ENCODE measurements at places on chromosomes 12 and 14.

- DNase-seq, result no peak
These were observed 822 bp upstream of the RDH5 start for GRCh38 chr12:55719371-55719770.

GRCh38 chr14:26199096-26199495 is 398.7 kb downstream of the NOVA1 start:
- DNase-seq, result no peak

GRCh38 chr14:105255021-105255507 is 6.7 kb downstream of the BTBD6 start:
- no peak for DNase-seq

DNA sequence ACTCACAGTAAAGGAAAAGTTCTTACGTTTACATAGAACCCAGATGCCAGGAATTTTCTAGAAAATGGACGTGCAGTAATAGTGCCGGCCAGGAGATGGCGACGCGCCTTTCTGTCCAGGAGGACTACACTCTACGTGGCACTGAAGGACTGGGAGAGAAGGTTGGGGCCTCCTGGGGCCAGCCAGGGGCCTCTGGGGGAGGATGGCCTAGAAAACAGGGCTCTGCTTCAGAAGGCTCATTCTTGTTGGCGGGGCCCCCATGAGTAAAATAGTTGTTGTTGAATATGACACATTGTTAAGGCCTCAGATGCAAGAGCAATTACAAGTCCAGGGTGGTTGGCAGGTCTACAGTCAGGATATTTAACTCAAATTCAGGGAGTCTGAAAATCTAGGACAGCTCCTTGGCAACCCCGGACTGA is 120.1 kb upstream of the MAX start:
- DNase-seq, result peak; percentile 49

GRCh38 chr12:6463216-6463615 is 7.3 kb downstream of the VAMP1 start:
- peak; percentile 58 for DNase-seq

GRCh38 chr14:85572845-85573244 is 42.9 kb downstream of the FLRT2 start:
- no peak for DNase-seq

DNA sequence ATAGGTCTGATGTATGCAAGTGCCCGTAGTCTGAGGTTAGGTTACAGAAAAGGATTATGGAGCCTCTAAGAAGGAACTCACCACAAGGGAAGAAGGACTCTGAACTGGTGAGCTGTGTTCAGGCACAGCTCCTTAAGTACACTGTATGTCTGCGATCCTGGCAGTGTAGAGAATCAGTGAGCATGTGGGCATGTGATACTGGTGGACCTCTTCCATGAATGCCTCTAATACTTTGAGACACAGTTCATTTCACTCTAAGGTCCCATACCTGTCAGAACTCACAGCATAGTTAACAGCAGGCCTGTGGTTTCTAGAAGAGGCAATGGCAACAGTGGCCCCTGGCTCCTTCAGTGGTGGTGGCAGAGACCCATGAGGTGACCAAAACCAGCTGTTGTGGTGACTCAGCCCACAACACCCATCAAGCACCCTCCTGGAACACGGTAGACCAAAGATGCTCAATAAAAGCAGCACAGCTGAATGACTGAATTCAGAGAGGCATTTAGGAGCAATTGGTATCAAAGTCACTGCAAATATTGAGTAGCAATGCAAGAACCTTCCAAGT is 6.9 kb upstream of the OR6J1 start:
- DNase-seq, result no peak

DNA sequence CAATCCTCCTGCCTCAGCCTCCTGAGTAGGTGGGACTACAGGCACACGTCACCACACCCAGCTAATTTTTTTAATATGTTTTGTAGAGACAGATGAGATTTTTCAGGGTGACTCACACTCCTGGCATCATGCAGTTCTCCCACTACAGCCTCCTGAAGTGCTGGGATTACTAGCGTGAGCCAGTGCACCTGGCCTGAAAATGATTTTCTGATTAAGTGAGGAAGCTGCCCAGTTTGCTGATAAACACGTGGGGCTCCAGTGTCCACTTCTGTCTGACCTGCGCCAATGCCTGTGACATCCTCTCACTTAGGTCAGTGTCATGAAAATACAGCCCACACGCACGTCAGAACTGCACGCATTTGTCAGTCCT is 37.0 kb upstream of the SFSWAP start:
- no peak for DNase-seq

DNA sequence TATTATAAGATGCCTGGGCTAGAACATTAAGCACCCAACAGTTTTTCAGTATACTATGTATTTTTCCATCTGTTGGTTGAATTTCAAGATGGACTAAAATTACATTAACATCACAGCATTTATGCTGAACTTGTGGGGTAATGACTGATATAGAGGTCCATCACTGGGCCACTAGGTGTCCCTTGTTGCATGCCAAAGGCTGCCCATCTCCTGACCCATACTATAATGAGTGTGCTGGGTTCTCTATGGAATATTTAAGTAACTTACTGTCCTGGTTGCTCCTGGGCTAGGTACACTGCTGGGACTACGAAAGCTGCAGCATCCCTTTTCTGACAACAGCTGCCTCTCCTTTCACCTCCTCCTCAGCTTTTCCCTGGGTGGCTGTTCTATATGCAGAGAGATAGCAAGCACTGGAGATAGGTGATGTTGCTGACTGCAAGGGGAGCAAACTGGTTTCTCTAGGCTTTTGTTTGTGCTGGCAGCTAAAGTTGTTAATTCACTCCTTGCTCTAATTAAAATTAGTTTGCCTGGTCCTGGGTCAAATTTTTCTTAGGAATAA is 138.6 kb upstream of the TRHDE start:
- DNase-seq, result no peak

GRCh38 chr14:36518031-36518585 is 1.9 kb downstream of the NKX2-1 start:
- no peak for DNase-seq

DNA sequence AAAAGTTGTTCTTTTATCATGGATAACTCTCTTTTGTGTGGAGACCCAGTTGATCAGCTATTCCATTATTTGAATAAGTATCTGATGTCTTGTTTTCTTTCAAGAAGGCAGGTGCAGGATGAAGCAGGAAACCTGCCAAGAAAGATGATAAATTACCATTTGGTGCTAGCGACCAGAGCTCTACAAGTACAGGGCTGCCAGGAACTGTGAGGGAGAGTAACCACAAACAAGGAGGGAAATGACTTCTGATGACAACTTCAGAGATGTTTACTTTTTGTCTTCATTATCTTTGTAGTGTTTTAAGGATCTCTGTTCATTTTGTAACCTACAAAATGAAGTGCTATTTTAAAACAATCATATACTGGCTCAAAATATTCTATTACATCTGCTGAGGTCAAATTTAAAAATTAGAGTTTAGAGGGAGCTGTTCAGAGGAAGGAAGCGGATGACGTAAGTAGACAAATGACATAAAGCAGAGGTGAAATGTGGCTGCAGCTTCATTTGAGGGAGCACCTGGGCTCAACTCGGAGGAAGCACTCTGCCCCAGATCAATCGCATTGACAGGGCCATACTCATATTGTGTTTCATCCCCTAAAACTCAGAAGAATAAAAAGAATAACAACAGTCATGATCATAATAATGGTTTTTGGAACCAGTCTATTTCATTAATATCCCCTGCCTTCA is 226.8 kb downstream of the C12orf42 start:
- DNase-seq, result no peak

Measured in CD4-positive, alpha-beta T cell treated with Interleukin-4 for 4 hours (primary cell).